ENCODE measurements at places on chromosomes 4 and X.

GRCh38 chrX:30714138-30714537 is 60.9 kb downstream of the GK start:
- no peak for DNase-seq

DNA sequence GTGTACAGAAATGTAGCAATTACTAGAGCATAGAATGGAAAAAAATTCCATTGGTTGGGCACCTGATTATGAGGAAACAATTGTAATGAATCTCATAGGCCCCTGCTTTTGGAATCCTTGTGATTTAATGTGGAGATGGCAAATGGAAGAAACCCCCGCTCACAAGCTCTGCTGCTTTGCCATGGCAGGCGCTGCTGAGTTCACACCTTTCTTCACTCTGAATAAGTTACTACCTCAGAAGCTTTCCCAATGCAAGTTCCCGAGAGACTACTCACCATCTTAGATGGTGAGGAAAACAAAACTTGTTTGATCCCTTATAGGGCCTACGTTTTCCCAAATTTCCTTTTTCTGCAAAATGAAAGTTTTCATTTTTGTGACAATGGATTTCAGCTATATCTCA is 266.6 kb upstream of the TAPT1 start:
- DNase-seq: no peak

GRCh38 chr4:71537551-71538065 is 198.8 kb downstream of the SLC4A4 start:
- no peak for DNase-seq

DNA sequence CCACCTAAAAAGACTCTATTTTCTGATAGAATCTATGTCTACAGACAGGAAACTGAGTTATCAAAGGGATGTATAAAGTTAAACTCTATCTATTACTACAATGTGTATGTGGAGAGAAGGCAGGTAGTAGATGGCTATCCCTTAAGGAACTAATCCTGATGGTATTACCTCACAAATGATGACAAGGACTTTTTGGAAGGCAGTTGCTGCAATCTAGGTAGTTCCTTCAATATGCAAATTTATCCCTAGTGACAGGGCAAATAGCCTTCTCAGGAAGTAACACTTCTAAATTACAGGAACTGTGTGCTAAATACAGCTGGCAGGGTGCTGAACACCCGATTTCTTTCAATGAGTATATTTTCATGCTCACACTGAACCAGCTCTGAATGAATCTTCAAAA is 177.4 kb downstream of the COL25A1 start:
- no peak for DNase-seq

GRCh38 chrX:35382966-35383365 is 415.2 kb upstream of the MAGEB16 start:
- DNase-seq: no peak

DNA sequence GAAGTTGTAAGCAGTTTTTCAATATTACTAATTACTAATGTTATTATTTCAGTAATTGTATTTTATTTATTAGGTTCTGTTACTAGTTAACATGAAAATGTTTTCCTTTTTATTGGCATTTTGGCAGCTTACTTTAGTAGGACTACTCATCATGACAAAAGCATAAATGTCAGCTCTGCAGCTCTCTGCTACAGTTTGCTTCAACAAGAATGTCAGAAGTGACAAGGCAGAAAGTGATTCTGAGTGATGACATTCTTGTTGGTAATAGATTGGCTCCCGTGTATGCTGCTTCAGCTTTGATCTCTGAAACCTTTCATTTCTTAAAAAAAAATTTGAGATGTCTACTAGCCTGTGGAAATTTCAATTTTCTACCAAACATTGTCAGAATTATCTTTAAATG is 1193.9 kb downstream of the FSTL5 start:
- no peak for DNase-seq

DNA sequence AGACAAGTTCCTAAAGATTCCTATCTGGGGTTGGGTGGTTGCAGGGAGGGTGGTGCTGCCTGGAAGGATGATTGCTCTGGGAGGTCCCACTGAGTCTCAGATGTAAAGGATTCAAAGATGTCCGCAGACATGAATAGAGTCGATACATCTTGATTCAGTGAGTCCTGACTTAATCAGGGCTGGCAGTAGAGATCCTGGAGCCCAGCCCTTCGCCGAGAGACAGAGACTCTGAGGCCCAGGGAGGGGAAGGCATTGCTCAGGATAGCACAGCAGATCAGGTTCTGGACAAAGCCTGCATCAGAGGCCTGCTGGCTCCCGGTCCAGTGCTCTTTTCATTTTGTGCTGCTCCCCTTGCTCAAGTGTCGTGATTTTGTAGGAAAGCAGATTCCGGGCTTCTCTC is 21.7 kb downstream of the PJA1 start:
- no peak for DNase-seq

DNA sequence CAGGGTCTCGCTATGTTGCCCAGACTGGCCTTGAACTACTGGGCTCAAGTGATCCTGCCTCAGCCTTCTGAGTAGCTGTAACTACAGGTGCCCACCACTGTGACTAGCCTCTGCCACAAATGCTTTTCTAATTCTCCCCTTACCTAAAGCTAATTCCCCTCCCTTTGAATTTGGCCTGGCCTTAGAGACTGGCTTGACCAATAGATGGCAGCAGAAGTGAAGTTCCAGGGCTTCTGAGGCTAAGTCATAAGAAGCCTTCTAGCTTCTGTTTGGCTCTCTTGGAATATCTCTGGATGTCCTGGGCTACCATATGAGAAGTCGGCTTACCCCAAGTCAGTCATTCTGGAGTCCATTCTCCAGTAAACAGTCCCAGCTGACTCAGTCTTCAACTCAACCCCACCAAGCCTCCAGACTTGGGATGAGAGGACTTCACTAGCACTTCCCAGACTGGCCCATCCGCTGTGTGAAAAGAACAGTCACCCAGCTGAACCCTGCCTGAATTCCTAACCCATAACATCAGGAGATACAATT is 61.0 kb downstream of the HPRT1 start:
- DNase-seq: no peak

GRCh38 chrX:19172741-19173140 is 50.5 kb upstream of the ADGRG2 start:
- DNase-seq: no peak

DNA sequence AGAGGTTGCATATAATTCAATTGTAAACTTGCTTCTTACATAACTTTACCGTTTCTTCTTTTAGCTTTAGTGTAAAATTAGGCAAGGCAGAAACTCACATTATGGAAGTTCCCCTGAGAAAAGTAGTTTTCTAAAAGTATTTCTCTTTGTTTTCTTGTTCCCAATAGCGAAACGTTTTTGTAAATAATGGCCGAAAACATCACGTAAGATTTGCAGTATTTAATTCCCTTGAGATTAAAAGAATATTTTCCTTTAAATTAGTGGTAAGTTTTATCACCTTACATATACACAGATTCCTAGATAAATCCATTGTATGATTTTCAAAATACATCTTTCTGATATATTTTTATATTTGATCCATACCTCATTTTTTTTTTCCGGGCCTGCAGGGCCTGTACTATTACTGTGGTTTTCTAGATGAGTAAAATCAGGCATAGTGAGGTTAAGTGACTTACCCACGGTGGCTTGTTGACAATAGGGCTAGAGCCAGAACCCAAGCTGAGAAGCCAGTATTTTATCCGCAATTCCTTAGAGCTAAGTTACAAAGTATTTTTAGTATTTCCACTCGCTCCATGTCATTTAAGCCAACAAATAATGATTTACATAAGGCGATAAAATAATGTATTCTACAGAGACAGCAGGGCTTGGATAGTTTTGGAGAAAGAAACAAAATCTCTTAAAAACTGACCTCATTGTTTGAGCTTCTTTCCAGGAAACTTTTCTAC is 82.2 kb upstream of the VEGFC start:
- no peak for DNase-seq

GRCh38 chrX:2334237-2334636 is 166.5 kb downstream of the DHRSX start:
- no peak for DNase-seq

DNA sequence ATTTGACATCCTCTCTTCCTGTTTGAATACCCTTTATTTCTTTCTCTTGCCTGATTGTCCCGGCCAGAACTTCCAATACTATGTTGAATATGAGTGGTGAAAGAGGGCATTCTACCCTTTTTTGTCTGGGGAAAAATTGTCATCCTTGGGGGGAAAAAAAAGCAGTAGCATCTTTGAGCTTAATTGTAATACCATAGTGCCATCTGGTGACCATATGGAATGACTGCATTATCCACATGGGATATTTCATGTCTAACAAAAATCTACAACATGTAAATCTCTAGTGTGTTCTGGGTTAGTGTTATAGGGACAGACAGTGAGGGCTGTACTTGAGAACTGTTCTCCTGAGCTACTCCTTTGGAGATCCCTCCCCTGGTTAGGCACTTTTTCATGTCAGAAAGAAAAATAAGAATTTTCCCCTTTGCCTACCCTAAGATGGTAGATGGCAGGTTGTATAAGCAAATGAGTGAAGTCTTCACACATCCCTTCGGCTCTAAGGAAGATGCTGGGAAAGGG is 26.0 kb downstream of the CAPN6 start:
- no peak for DNase-seq

- no peak for DNase-seq
Observed at GRCh38 chrX:150975655-150976390, 7.3 kb upstream of the HMGB3 start.
